ENCODE measurements at places on chromosomes 16 and 17. TPM values are rescaled to one million over a fixed set of nuclear protein-coding genes. Genes with fewer than 3 reads are reported as not detected.

DNA sequence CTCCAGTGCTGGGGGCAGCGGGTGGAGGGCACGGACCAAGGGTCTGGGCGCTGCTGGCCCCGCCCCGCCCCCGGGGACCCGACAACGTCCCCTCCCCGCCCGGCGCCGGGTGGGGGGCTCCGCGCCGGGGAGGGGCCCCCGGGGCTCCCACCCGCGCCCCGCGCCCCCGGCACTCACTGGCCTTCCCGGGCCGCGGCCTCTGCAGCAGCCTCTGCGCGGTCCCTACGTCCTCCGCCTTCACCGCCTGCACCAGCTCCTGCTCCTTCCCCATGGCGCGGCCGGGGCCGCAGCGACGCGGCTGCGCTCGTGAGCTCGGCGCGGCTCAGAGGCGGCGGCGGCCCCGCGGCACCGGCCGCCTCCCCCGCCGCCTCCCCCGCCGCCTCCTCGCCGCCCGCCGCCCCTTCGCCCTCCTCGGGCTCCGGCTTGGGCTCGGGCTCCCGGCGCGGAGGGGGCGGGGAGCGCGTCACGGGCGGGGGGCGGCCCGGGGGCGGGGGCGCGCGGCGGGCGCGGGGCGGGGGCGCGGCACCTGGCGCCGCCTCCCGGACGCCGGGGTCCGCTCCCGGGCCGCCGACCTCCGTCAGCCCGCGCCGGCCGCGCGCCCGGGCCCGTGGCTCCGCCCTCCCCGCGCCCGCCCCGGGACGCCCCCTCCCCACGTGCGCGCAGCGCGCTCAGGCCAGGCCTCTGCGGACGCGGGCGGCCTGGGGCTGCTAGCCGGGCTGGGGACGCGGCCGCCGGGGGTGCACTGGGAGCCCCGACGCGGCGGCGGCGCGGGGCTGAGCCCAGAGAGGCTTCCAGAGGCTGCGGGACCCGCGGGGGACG lies at the start of gene CASKIN1:
CASKIN1 (minus strand) TSS at position 444 of the 819 bp plus-strand sequence; CDS start at position 271, 173 bp downstream.
- H3K4me3 ChIP-seq = peak within 1 kb of the TSS; percentile 33
- H3K27ac ChIP-seq = no peak within 1 kb of the TSS
- no peak for DNase-seq
- no peaks in the 10 kb centered on the region for H3K36me3 ChIP-seq

DNA sequence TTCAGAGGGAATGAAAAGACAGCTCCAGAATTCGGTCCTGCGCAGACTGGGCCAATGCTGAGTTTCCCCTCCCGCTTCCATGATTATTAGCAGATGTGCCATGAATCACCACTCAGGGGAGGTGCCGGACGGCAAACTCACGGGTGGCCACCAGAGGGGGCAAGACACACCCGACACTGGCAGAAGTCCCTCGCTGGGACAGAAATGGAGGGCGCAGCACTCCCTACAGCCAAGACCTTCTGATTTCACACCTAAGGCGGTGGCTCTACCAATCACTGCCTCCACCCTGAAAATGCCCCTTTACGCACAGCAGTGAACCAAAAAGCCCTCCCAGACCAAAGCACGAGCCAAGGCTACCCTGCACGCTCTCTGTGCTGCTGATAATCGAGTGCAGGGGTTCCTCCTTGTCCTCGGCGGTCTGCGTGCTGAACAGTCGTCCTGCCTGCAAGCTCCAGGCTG lies 26.8 kb downstream of the TRAP1 start:
- no peak overlapping the region for H3K27ac ChIP-seq
- peak; percentile 94 for DNase-seq
- H3K36me3 ChIP-seq = peaks cover 4% of the 10 kb centered on the region
- no peaks in the 10 kb centered on the region for H3K4me1 ChIP-seq
- no peak overlapping the region for H3K4me3 ChIP-seq

- no peaks in the 10 kb centered on the region for H3K4me1 ChIP-seq
- no peak overlapping the region for H3K27ac ChIP-seq
- H3K4me3 ChIP-seq = no peak overlapping the region
Measured at GRCh38 chr16:83819361-83819760, 11.6 kb downstream of the HSBP1 start.

DNA sequence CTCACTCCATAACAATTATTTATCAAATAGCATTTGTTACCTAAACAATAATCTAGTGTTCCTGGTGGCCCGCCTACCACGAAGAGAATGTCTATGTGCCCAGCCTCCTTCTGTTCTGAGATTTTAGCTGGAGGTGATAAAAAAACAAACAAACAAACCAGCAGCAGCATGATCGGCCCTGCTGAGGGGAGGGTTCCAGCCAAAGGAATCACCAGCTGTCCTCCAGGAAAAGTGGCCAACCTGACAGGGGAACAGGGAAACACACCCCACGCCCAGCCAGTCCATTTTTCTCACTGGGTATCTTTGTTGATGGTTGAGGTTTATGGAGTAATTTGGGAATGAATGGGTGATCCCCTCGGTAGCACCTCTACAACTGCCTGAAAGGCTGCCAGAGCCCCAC lies 203.0 kb upstream of the DYNLRB2 start:
- H3K36me3 ChIP-seq = no peaks in the 10 kb centered on the region
- DNase-seq = no peak
- H3K4me1 ChIP-seq = no peaks in the 10 kb centered on the region
- no peak overlapping the region for H3K4me3 ChIP-seq
- no peaks in the 10 kb centered on the region for H3K27me3 ChIP-seq

- H3K4me3 ChIP-seq = no peak overlapping the region
- H3K27me3 ChIP-seq = no peaks in the 10 kb centered on the region
- peaks cover 3% of the 10 kb centered on the region for H3K36me3 ChIP-seq
- no peaks in the 10 kb centered on the region for H3K4me1 ChIP-seq
- H3K27ac ChIP-seq = no peak overlapping the region
Measured at GRCh38 chr16:89350701-89351380, 133.3 kb downstream of the ZNF778 start.

SLC16A11 gene
- 0.53 TPM for total RNA-seq

Data from endothelial cell of umbilical vein (primary cell).